Stimulated activated CD8-positive, alpha-beta memory T cell treated with anti-CD3 and anti-CD28 coated beads, Interleukin-7, amount 100 ng/mL, for 1 hour (primary cell): ENCODE measurements at places on chromosomes 2 and 18.

DNA sequence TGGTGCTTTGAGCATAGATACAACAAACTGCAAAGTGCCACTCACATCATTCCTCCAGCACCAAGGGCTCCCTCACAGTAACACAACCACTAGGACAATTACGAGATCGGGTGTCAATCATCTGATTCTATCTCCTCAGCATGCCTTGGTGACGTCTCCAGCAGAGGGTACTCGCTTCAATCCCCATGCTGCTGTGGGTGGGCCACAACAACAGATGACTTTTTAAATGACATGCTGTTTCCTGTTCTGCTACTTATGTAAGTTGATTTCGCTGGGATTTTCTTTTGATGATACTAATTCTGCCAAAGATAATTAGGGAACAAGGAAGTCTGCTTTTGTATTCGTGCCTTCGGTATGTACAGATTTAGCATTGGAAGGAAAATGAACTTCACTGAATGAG lies 1113.0 kb downstream of the BCL11A start:
- DNase-seq: no peak

- peak; percentile 44 for DNase-seq
Measured at GRCh38 chr2:68828887-68829708, 42.1 kb downstream of the BMP10 start.

DNA sequence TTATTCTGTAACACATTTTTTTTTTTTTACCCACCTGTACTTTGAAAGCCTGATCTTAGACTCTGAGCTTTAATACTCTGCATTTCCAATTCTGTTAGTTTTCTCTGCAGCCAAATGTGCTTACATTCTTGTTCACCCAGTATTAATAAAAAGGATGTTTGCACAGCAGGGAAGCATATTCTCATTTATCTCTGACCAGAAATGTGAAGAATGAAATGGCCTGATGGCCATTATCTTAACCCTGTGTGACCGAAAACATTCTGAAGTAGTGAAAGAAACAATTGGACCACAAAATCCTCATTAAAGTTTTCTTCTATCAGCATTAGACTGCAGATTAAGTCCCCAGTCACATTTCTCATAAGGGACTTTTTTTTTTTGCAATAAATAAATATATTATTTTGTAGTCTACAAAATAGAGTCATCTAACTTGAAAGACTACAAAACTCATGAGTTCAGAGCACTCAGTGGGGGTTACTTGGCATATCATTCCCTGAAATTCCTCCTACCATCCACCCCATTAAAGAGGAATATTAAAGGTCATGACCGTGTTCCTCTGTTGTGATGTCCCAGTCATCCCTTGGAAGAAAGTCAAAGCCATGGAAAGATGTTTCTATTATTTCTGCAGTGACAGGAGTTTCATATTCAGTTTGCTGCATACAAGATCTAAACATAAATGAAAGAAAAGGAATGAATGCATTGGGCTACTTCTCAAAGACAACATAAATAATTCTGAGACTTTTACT lies 364.4 kb downstream of the RND3 start:
- DNase-seq: no peak

GRCh38 chr18:79792096-79792987 lies 5.4 kb upstream of the KCNG2 start:
- no peak for DNase-seq

DNA sequence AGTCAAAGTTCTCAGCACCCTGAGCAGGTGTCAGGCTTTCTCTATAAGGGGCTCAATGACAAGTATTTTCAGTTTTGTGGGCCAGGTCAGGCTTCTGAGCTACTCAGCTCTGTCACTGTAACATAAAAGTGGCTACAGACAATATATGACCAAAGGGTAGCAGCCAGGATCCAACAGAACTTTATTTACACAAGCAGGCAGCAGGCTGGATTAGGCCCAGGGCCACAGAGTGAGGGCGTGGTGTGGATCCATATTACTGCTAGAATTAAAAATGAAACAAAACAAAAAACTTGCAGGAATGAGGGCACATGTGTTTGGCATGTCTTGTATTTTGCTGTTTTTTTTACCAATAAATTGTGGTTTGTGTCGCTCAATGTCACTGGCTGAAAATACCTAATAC lies 143.7 kb downstream of the EIPR1 start:
- no peak for DNase-seq

DNA sequence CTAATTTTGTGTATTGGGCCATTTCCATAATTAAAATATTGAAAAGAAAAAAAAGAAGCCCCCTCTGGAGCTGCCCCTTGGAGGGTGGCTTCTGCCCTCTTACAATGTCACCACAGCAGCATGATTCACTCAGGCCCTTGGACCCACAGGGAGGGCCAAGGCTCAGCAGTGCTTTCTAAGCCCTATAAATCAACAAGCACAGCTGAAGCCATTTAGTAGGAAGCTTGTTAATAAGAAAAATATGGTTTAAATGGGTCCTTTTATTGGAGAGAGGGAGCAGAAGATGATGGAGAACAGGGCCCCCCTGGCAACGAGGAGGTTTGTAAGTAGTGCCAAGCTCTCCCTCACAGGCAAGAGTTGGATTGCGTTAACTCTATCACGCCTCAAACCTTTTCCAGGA lies 107.6 kb upstream of the FZD7 start:
- DNase-seq: no peak

- DNase-seq: no peak
Measured at GRCh38 chr18:56221195-56222065, 417.0 kb downstream of the TXNL1 start.

DNA sequence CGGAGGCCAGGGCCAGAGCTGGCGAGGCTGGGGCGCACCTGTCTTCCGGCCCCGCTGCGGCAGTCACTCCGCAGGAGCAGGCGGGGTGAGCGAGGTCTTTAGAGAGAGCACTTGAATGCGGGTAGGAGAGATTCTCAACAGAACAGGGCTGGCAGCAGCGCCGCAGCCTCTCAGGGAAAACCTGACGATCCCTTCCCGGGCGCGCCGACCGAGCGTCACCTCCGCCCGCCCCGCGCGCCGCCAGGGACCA lies 526 bp downstream of the PRKRA start:
- no peak for DNase-seq

- no peak for DNase-seq
Measured at GRCh38 chr18:49250816-49251388, 209.5 kb downstream of the DYM start.

DNA sequence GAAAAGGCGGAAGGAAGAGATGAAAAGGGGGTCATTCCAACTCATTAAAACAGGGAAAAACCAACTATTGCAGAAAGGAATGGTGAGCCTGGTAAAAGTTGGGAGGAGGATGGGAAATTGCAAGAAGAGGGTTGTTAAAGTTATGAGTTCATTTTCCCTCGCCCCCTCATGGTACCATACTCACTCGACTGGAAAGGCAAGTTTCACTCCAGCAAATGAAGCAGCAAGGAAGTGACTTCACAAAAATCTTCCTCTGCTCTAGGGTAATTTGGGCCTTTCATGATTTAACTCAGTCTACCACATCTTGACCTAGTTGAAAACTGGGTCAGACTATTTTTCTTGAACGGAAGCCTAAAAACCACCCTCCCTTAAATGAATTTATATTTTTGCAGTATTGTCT lies 22.8 kb upstream of the DAW1 start:
- DNase-seq: no peak

GRCh38 chr2:119216994-119217393 lies 6.6 kb upstream of the STEAP3 start:
- no peak for DNase-seq

DNA sequence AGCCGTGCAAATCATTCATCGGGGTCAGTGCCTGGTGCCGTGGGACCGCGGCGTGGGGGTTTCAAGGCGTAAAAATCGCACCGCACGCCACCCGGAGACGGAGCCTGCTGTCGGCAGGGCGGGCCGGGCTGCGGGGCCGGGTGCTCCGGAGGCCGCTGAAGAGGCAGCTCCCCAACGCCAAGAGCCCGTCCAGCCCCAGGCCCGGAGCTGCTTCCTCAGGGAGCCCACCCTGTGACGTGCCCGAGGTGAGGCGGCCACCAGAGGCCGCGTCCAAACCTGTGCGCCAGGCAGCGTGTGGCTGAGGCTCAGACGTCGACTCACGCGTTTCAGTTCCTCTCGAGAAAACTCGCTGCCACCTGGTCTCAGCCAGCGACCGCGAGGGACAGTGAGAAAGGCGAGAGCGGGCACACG lies 98.1 kb downstream of the NFATC1 start:
- DNase-seq: no peak

- no peak for DNase-seq
Measured at GRCh38 chr2:212726403-212726802, 187.8 kb upstream of the ERBB4 start.

- DNase-seq: no peak
Measured at GRCh38 chr2:223853425-223853837, 16.0 kb upstream of the AP1S3 start.

GRCh38 chr2:20643060-20643459 lies 7.8 kb downstream of the HS1BP3 start:
- DNase-seq: no peak

DNA sequence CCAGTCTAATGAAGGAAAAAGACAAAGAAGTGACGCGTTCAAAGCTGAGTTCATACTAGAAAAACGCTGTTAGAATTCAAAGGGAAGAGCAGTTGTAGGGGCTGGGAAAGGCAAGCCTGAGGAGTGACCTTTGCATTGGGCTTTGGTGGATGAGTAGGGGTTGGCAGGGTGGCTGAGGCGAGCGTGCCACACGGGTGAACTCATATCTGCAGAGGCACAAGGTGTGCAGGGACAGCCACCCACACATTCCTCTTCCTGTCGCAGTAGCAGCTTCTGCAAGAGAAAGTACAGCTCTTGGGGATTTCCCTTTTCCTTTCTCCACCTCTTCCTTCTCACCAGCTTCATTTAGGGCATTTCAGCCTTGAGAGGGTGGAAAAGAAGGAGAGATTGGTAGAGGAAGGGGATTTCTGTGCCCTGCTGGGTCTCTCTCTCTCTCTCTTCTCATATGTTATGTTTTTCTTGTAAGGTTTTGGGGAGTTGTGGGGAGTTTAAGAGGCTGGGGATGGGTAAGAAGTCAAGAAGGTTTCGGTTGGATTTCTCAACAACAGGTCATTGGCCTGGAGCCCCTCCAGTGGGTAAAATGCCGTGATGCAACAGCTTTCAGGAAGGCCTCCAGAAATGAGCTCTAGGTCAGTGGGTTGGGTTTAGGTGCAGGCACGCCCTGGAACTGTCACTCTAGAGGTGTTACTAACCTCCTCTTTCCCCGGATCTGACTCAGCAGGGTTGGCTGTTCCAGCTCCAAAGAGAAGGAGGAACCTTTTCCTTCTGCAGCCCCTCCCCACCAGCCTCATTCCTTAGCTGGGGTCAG lies 40.1 kb downstream of the ODC1 start:
- DNase-seq: peak; percentile 22

DNA sequence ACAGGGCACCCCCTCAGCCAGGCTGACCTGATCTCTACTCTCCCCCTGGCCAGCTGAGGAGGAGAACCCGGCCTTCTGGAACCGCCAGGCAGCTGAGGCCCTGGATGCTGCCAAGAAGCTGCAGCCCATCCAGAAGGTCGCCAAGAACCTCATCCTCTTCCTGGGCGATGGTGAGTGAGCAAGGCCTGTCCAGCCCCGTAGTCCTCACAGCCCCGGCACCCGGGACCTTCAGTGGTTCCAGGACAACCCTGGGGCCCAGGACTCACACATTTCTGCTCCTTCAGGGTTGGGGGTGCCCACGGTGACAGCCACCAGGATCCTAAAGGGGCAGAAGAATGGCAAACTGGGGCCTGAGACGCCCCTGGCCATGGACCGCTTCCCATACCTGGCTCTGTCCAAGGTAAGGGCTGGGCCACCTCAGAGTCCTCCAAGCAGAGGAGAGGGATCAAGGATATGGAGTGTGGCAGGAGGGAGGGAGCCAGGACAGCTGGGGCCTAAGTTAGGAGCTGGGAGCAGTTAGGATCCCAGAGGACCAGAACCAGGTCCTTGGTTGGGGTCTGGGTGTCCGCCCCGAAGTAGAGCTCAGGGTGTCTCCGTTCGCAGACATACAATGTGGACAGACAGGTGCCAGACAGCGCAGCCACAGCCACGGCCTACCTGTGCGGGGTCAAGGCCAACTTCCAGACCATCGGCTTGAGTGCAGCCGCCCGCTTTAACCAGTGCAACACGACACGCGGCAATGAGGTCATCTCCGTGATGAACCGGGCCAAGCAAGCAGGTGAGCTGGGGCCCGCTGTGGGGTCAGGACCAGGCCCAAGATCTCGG lies 555 bp downstream of the ALPI start:
- no peak for DNase-seq

- DNase-seq: no peak
Measured at GRCh38 chr2:60309941-60310660, 243.4 kb downstream of the BCL11A start.
